ENCODE measurements at places on chromosomes 5 and 9. TPM values are rescaled to one million over a fixed set of nuclear protein-coding genes. Genes with fewer than 3 reads are reported as not detected.

Gene PHF19
- 206 TPM for total RNA-seq

Gene PTGDS
- total RNA-seq, result 0.49 TPM

- no peak for DNase-seq
Observed at GRCh38 chr9:79224672-79225433, 346.9 kb upstream of the TLE4 start.

- no peak for DNase-seq
Observed at GRCh38 chr5:23419115-23419514, 88.3 kb upstream of the PRDM9 start.
